ENCODE measurements at places on chromosomes 1 and 21. TPM values are rescaled to one million over a fixed set of nuclear protein-coding genes. Genes with fewer than 3 reads are reported as not detected.

HES5 gene
- total RNA-seq: not detected

BSND gene
- total RNA-seq: not detected

CNIH3 gene
- 2.5 TPM for total RNA-seq

DNAI4 gene
- 0.83 TPM for total RNA-seq

GSTM5 gene
- total RNA-seq: not detected

- no peaks in the 10 kb centered on the region for H3K27me3 ChIP-seq
- no peak overlapping the region for H3K4me3 ChIP-seq
- H3K27ac ChIP-seq: no peak overlapping the region
- H3K36me3 ChIP-seq: no peaks in the 10 kb centered on the region
Measured at GRCh38 chr1:219317762-219318353, 144.2 kb downstream of the LYPLAL1 start.

DNA sequence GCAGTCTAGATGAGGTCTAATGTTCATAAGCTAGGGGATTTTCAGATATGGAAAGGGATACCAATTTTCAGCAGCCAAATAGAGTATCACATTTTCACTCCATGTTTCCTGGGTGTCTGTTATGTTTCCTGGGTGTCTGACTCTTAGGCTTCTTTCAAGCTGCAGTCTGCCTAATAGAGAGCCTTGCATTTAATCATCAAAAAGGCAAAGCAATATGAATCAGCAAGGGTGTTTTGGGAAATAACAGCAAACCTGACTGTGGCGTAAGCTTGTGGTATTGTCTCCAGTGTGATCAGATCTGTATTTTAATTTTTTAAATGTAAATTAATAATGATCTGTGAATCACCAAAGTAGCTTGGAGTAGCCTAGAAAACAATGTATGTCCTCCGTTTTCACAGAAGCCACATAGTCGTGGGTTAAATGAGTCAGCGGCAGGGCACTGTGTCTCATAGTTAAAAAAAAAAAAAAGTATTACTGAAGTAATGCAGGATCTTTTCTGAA lies 10.4 kb downstream of the LGALS8 start:
- peaks cover 41% of the 10 kb centered on the region for H3K4me1 ChIP-seq
- DNase-seq: peak; percentile 64
- peak overlapping the region; percentile 86 for H3K27ac ChIP-seq
- H3K27me3 ChIP-seq: no peaks in the 10 kb centered on the region
- H3K4me3 ChIP-seq: no peak overlapping the region

DNA sequence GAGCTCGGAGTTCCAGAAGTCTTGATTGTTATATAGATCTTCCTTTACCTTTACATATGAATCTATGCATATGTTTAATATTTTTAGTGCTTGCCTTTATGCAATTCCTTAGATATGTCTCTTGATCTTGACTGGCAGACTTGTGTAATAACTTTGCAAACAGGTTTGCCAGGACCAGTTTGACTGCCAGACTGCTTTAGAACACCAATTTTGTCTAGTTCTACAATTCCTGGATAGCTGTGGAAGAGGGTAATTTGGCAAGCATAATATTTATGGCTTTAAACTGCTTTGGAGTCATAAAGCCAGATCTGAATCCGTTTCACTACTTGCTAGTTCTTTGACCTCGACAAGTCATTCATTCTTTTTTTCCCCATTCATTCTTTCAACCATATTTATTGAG lies 250.0 kb downstream of the FAF1 start:
- H3K27ac ChIP-seq: no peak overlapping the region
- H3K4me1 ChIP-seq: no peaks in the 10 kb centered on the region

DNA sequence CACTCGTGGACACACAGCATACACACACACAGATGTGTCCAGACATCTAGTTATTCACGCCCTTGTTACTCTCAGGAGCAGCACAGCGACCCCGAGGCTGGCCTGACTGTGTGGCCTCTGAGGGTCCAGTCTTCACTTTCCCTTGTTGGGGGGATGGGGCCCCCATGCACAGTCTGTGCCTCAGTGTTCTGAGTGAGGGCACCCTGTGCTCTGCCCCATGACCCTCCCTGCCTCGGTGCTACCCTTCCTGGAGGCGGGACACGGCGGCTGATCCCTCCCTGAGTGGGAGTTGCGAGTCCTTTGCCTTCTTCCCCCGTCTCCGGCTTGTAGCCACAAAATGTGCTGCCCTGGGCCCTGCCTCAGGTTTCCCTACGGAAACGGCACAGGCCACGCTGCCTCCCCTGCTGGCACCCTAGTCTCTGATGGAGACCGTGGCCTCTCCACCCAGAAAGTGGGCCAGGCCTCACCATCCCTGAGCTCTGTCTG lies 8.6 kb downstream of the CSTB start:
- peaks cover 4% of the 10 kb centered on the region for H3K36me3 ChIP-seq
- no peaks in the 10 kb centered on the region for H3K27me3 ChIP-seq
- H3K4me3 ChIP-seq: no peak overlapping the region
- no peak overlapping the region for H3K27ac ChIP-seq
- H3K4me1 ChIP-seq: peaks cover 6% of the 10 kb centered on the region

Measured in activated naive CD4-positive, alpha-beta T cell treated with anti-CD3 and anti-CD28 coated beads for 36 hours (primary cell).